T-helper 2 cell (primary cell): ENCODE measurements at places on chromosomes 4 and X.

- DNase-seq: no peak
Measured at GRCh38 chrX:112085149-112085548, 2.6 kb upstream of the TRPC5 start.

DNA sequence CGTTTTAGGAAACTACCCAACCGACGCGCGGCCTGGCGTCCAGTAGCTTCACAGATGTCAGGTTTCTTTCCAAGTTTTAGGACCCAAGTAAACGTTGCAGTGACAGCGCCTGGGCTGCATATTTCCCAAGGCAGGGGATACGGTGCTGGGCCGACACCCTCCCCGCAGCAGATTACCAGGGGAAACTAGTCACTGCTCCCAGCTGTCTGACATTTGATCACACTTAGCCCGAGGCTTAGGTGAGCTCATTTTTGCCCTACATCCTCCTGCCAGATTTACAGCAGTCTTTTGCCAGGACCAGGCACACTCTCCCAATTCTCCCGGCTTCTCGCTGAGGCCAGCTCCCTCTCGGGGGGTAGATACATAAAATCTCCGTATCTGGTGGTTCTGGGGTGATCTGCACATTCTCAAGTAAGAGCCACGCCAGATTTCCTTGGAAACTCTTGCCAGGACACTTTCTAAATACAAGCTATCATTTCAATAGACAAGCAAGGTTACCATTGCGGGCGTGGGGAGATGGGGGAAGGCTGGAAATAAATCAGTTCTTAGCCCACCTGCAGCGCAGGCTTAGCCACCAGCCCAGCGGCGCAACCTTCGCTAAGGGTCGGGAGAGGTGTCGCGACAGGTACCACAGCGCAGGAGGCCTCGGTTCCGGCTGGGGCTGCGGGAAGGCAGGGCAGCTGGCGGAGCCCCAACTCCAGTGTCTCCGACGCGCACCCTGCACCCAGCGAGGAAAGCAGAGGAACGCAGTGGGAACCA, 2.5 kb upstream of the SOX3 start:
- DNase-seq: no peak

DNA sequence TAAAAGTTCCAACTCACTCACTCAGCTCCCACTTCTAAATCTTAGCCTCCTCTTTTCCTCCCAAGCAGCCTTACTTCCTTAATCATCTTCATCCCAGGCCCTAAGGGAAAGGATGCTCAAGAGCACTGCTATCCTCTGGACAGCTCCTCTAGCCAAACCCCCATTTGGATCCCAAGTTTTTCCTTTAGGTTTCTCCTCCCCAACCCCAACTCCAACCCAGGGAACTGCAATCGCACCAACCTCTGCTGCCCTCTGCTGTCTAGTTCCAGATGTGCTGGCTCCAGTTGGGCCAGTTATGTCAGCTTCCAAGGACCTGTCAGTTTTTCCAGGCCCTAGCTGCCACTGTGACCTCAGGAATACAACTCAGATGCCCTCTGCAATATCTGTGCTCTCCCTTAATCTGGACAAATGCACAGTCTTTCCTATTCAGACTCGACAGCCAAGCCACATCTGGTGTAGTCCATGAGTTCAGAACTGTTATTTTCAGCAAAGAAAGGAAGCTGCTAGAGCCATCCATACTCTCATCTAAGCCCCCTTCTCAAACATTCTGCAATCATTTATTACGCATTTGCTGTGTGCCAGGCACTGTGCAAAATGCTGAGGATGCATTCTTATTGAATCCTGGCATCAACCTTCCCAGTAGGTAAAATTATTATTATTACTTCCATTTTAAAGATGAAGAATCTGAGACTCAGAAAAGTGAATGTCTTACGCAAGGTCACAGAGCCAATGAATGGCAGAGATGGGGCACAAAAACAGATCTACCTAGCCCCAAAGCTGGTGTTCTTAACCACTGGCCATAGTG, 12.3 kb upstream of the XPNPEP2 start:
- no peak for DNase-seq

GRCh38 chr4:184548316-184548647, 73.9 kb upstream of the IRF2 start:
- no peak for DNase-seq

GRCh38 chrX:118345045-118345463, 852 bp upstream of the WDR44 start:
- DNase-seq: no peak

GRCh38 chrX:133985967-133986683, 731 bp upstream of the GPC3 start:
- no peak for DNase-seq

DNA sequence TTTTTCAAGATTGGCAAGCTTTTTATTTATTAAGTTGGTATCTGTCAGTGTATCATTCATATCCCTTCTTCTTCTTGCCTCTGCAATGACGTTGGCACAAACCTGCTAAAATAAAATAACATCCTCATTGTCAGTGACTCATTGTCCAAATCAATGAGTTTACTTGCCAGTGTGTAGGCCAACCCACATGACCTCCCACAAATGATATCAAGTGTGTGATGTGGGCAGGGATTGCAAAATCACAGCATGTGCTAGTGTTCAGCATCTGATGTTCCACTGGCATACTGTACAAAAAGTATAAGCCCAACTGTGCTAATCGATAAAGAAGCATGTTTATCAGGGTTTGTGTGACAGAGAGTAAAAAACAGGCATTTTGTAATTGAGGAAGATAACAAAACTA, 25.5 kb downstream of the GPAT3 start:
- DNase-seq: no peak

GRCh38 chr4:149980121-149980682, 98.0 kb upstream of the DCLK2 start:
- DNase-seq: no peak

DNA sequence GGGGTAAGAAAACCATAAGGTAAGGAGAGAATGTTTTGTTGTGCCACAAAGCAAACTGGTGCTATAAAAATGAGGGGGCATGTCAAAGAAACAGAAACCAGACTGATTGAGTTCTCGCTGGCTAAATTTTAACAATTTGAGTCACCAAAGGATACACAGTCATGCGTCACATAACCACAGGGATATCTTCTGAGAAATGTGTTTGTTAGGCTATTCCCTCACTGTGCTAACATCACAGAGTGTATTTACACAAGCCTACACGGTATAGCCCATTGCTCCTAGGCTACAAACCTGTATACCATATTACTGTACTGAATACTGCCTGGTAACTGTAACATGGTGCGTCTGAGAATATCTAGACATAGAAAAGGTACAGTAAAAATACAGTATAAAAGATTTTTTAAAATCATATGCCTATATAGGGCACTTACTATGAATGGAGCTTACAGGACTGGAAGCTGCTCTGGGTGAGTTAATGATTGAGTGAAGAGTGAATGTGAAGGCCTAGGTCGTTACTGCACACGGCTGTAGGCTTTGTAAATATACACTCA, 50.1 kb downstream of the FBXW7 start:
- no peak for DNase-seq

DNA sequence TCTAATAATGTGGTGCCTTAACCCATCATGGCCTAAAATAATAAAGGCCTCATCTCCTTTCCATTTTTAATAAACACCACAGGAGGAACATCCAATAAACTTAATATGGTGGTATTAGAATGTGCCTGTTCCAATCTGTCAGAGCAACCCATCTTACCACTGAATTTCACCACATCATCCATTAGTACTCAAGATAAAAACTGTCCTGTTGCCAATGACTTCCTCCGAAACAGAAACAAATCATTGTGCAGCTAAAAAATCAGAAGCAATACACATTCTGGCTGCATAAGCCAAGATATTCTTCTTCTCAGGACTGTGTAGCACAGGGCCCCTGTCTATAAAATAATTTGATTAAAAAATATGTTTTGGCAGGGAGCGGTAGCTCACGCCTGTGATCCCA, 18.5 kb downstream of the TLR10 start:
- DNase-seq: no peak

DNA sequence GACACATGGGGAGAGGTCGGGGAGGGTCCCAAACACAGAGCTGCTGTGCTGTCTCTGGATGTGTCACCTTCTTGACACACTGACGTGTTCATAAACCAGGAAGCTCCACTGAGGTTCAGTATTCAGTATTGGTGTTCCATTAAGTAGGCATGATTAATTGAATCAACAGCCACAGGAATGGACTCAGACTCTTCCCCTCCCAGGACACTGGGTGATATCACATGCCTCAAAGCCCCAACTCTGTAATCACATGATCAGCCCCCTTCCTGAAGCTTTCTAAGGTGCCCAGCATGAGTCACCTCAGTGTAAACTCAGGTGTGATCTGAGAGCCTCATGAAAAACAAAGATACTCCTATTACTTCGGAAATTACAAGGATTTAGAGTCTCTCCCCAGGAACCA, 21.1 kb upstream of the HNRNPD start:
- no peak for DNase-seq

DNA sequence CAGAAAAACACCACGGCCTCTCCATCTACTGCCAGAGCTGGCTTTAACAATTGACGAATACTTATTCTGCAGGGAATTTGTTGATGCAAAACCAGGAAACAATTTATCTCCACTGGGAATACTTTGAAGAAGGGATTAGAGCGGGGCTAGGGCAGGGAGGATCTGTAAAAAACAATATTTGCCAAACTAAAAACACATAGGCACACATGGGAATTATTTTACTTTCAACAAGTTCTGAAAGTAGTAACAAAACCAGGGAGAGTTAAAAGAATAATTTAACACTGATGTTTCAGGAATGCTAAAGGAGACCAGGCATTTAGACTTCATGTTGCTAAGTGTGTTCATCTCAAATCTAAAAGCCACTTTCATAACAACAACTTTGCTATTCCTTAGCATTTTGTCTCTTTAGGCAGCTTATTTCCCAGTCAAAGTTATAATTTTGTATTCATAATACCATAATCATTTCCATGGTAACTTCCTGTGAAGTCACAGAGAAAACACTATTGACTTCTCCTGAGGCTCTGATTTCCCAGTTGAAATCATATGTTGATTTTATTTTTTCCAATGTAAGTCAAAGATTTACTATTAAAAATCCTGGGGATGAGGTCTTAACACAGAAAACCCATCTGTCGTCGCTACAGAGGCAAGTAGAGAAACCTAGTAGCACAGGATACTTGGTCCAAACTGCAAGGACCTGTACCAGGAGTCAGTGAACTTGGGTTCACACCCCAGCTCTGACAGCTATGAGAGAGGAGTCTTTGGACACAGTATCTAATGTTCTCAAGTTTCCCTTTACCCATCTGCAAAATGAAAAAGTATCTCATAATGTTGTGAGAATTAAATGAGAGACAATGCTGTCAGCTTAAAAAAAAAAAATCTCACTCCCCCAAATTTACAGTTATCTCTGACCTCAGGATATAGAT, 69.3 kb downstream of the SH3RF1 start:
- DNase-seq: no peak

- DNase-seq: no peak
Measured at GRCh38 chr4:179165000-179165738, 1722.9 kb upstream of the AGA start.

GRCh38 chrX:149511081-149511480, 6.0 kb upstream of the IDS start:
- no peak for DNase-seq

DNA sequence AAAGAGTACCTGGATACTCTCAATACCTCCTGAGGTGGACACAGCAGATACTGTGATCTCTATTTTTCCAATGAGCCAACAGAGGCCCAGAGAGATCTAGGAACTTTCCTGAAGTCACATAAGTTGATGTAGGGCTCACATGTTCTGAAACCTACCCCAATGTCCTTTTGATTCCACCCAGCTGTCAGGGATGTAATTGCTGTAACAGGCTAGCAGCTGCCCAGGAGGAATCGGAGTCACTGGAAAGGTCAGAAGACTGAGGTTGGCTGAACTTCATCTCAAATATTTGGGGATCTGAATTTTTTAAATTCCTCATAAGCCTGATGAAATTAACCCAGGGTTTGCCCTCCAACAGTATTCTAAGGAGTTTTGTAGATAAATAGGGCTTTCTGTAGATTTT, 52.5 kb upstream of the PROM1 start:
- no peak for DNase-seq

- no peak for DNase-seq
Measured at GRCh38 chr4:120926358-120927025, 4.0 kb upstream of the PRDM5 start.

- DNase-seq: no peak
Measured at GRCh38 chrX:80917919-80918318, 108.2 kb upstream of the BRWD3 start.

DNA sequence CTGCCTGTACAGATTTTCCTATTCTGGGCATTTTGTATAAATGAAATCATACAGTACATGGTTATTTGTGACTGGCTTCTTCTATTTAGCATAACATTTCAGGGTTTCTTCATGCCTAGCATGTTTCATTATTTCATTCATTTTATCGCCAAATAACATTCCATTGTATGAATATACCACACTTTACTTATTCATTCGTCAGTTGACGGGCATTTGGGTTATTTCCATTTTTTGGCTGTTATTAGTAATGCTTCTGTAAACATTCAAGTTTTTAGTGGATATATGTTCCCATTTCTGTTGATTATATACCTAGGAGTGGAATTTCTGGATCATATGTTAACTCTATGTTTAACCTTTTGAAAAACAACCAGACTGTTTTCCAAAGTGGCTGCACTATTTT, 47.5 kb downstream of the INTS12 start:
- no peak for DNase-seq

GRCh38 chrX:18647621-18648020, 24.3 kb downstream of the RS1 start:
- DNase-seq: no peak

DNA sequence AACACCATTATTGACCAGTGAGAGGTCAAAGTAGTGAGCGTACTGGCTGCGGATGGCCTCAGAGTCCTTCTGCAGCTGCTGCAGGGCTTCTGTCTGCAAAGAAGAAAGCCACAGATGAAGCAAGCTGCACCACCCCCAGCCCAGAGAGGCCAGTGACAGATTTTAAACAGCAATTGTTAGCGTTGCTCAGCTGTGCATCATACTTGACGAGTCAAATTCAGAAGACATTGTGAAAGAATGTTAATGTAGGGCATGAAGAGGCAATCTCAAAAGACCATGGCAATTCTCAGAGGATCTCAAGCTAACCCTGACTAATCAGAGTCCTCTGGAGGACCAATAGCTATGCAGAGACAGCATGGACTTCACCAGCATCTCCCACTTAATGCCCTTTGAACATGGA, 16.6 kb downstream of the DKC1 start:
- no peak for DNase-seq

DNA sequence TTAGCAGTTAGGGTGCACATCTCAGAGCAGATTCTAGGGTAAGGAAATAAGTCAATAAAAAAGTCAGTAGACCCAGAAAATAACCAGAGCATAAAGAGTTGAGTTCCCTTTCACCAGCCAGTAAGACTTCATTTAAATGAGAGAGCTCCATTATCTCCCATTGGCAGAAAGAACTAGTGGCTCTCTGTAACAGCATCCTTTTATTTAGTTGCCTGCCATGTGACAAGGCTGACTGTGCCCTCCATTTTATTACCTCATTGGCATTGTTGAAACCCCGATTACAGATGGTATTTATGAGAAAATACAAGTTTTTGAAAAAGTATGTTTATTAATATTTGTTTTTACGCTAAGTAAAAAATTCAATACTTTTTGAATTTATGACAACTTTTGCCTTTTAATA, 859.5 kb upstream of the NDST4 start:
- DNase-seq: no peak
